ENCODE measurements at places on chromosomes 5 and 9. TPM values are rescaled to one million over a fixed set of nuclear protein-coding genes. Genes with fewer than 3 reads are reported as not detected.

- DNase-seq, result no peak
Measured at GRCh38 chr5:141695627-141696215, 13.7 kb upstream of the ARAP3 start.

LHX3 gene
- not detected for total RNA-seq

ALAD gene
- 18.1 TPM for total RNA-seq

- DNase-seq, result no peak
Measured at GRCh38 chr5:3218916-3219650, 376.5 kb upstream of the IRX1 start.

OR1J2 gene
- not detected for total RNA-seq

DNA sequence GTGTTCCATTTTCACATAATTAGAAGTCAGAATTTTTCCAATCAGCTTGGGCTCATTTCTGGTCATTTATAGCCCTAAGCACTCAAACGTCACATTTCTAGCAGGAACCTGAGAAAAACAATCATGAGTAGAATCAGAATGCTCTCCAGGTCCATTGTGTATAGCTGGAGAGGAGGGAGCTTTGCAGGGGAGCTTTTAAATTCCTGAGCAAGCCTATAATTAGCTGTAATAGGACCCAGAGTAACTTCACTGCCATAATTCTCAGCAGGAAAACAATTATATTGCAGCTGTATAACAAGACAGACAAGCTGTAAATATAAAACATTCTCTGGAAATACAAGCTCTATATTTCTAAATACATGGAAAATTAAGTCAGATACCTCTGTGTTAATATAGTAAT is 637.6 kb upstream of the SGCD start:
- DNase-seq, result no peak

All from Karpas-422 (cell line).